ENCODE measurements at places on chromosomes 1 and 21.

DNA sequence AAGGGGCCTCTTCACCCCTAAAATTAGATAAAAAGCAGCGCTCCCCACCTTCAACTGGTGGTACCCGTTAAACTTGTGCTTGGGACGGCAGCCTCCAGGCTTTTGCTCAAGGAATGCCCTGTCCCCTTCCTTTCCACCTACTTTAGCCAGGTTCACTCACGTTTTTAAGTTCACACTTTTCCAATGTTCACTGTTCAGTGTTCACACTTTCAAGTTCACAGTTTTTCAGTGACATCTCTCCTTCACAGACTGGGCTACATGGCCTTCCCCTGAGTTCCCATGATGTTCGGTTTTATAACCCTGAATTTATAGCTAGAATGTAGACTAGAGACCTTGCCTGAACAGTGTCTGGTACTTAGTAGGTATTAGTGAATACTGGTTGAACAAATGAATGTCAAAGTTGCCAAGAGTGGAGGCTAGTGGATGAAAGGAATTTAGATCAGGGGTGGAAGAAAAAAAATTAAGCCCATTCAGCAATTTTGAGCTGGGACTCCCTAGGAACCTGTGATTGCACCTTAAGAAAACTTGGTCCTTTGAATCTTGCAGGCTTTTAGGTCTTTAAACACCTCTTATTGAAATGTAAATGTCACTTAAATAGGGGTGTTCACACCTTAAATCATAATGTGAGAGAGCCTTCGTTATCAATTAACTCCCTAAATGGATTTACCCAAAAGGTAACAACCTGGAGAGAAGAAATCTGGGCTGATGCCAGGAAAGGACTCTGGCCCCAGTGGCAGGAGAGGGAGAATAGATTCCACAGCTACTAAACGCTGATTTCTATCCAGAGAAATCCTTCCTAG, 12.3 kb downstream of the BTG2 start:
- no peak for DNase-seq

- DNase-seq = no peak
Measured at GRCh38 chr1:209652873-209653401, 712 bp upstream of the LAMB3 start.

- no peak for DNase-seq
Measured at GRCh38 chr1:19262047-19262446, 10.4 kb downstream of the MRTO4 start.

GRCh38 chr1:38061883-38062328, 15.3 kb upstream of the POU3F1 start:
- no peak for DNase-seq

GRCh38 chr1:115115521-115116161, 26.3 kb upstream of the TSPAN2 start:
- DNase-seq = no peak

- no peak for DNase-seq
Measured at GRCh38 chr1:164641353-164641730, 82.4 kb downstream of the PBX1 start.
